ENCODE measurements at places on chromosomes 12 and 14.

DNA sequence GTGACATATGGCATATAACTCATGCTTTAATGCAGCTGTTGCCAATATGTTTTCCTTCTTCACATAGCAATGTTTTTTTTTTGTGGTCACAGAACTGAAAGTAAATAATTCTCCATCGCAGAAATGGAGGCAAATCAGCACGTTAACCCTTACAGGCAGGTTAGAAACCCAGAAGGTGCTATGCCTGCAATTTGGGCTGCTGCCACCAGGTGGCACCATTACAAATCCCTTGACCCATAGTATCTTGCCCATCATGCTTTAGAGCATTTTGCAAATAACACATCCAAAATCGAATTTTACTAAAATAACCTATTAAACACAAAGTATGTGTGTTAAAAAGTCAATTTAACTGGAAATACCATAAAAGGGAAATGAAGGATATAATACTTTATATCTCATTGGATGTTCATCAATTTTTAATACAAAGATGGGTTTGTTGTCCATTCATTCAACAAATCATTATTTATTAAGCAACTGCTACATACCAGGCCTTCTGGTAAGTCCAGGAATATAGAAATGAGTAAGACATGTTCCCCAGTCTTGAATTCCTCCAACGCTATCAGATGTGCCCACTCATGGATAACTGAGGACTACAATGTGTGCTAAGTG lies 340.1 kb downstream of the GLT1D1 start:
- DNase-seq: no peak

DNA sequence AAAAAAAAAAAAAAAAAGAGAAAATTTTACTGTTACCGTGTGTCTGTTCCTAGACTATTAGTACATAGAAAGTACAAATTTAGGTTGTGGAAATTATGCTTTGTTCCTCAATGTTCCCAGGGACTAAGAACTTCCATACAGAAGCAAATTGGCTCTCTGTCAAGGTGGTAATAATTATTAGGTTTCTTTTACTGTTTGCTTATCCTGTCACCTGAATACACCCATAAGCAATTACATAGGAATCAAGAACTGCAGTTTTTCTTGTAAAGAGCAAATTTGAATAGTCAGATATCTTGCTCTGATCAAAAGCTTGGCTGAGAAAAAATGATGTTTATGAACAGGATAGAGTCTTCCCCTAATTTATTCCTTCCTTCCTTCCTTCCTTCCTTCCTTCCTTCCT lies 191.2 kb downstream of the AEBP2 start:
- DNase-seq: no peak

DNA sequence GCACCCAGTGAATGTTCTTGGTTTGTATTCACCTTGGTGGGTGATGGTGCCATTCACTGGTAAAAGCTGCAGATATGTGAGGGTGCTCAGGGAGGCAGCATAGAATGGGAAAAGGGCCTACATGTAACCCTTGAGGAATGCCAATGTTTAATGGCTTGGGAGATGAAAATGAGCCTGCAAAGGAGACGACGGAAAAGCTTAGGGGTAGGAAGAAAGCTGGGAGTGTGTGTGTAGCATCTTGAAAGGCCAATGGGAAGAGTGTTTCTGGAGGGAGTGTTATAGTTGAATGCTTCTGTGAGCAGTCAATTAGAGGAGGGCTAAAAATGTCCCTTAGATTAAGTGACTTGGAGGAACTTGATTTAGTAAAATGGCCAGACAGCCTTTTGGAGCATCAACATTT lies 24.9 kb downstream of the PPM1A start:
- no peak for DNase-seq

DNA sequence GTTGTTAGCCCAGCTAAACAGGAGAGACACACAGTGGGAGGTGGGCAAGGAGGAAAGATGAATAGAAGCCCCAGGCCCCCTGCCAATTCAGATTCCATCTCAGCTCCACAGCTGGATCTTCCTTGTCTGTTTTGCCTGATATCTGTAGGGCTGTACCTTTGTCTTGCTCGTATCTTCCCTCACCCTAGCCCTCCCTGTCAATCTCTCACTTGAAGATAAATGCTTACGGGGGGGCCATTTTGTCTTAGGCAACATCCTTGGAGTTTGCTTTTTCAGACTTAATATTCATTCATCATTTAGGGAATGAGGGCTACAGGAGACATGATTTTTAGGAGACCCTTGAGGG lies 2.4 kb downstream of the KIF5A start:
- DNase-seq: no peak
